ENCODE measurements at places on chromosomes 4 and X. TPM values are rescaled to one million over a fixed set of nuclear protein-coding genes. Genes with fewer than 3 reads are reported as not detected.

ARHGAP36 gene
- total RNA-seq = 31.8 TPM

GRCh38 chrX:124224528-124224927 is 107.9 kb upstream of the TEX13D start:
- no peak for DNase-seq

GRCh38 chrX:40104630-40104984 is 6.8 kb upstream of the BCOR start:
- DNase-seq = no peak

GRCh38 chrX:149513825-149514428 is 8.8 kb upstream of the IDS start:
- DNase-seq = no peak

GRCh38 chrX:48890934-48891401 is 6.6 kb downstream of the TIMM17B start:
- no peak for DNase-seq

- no peak for DNase-seq
Observed at GRCh38 chrX:120749141-120749846, 119.4 kb upstream of the C1GALT1C1 start.

DNA sequence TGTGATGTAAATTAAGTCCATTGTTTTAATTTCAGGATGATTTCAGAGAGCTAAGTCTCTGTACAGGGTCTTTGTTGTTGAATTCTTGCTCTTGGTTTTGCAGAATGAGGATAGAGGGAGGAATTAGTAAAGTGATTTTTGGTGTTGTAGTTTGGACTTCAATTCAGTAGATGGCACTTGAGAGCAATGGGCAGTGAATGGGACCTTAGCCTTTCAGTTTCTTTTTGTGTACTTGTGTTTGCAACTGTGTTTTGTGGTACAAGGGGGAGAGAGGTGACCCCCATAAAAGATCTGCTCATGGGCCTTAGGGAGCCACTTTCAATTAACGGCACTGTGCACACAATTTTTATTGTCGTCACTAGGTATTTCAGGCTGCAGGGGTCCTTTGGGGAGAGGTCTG is 340.0 kb downstream of the DCAF12L2 start:
- no peak for DNase-seq

GRCh38 chr4:88526221-88526815 is 2.7 kb upstream of the PYURF start:
- DNase-seq = no peak

BBS12 gene
- total RNA-seq = 2.8 TPM

DNA sequence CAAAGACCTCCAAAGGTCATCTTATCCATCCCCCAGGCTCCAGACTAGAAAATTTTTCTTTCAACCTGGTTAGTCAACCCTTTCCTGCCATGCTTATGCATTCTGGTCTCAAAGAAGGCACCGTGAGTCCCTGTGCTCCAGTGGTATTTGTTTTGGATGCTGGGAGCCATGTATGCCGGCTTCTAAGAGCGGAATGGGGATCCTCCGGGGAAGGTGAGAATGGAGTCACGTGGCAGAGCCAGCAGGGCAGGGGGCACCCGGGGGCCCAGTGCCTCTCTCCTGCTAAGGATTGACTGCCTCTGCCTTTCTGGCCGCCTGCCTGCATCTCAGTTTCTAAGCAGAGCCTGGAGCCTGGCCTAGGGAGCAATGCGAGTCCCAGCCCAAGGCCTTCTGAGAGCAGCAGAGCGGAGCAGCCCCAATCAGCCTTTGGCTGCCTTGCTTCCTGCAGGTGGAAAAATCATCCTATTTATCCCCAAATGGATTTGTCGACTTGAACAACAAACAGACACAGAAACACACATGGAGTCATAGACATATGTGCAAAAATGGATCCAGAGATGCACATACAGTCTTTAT is 141.0 kb downstream of the PJA1 start:
- peak; percentile 0 for DNase-seq

ASB5 gene
- 18.6 TPM for total RNA-seq

DNA sequence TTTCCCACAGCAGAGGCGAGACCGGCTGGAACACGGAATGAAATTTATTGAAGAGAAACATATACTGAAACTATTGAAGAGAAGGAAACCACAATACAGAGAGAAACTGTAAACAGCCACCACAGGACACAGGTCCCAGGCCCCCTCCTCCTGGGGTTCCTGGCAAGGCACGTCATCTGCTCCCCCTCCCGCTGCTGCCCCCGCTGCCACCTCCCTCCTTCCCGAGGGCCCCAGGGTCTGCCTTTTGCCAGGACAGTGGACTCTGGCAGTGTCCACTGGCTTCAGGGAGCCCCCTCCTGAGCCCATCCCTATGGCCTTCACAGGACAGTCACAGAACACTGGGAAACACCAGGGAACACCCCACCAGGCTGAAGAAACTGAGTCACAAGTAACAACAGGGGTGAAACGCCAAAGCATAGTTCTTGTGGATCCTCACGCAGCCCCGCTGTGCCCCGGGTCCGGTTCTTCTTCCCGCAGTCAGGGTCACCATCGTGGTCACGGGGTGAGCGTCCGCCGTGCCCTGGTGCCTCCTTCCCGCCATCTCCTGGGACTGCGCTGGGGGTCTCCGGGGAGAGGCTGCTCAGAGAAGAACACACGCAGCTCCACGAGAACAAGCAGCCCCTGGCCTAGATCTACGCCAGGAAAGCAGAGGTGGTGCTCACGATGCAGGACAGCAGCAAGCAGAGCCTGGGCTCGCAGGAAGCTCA is 5.4 kb downstream of the PNMA6E start:
- no peak for DNase-seq

DNA sequence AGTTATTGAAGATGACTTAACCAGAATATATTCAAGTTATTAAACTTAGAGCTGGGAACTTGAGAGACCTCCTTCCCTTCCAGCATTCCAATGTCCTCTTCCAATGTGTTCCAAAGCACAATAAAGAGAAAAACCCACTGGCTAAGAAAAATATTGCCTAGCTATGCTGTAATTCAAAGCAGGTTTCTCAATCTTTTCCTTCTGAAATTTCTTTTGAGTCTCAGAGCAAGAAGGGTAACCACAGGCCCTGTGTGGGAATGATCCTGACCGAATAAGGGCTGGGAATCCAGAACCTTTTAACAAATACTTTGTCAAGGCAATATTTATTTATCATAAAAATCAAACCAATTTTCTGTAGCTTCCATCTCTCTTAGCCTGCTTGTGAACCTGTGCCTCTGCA is 150.7 kb upstream of the SFRP2 start:
- DNase-seq = peak; percentile 11

HSD17B13 gene
- total RNA-seq = 0.20 TPM

SPANXC gene
- total RNA-seq = not detected

- DNase-seq = peak; percentile 71
Observed at GRCh38 chr4:8410641-8411271, 29.8 kb downstream of the ACOX3 start.

- DNase-seq = no peak
Observed at GRCh38 chrX:40612511-40612910, 10.7 kb upstream of the MPC1L start.

- no peak for DNase-seq
Observed at GRCh38 chrX:41482154-41482850, 35.2 kb downstream of the NYX start.

DNA sequence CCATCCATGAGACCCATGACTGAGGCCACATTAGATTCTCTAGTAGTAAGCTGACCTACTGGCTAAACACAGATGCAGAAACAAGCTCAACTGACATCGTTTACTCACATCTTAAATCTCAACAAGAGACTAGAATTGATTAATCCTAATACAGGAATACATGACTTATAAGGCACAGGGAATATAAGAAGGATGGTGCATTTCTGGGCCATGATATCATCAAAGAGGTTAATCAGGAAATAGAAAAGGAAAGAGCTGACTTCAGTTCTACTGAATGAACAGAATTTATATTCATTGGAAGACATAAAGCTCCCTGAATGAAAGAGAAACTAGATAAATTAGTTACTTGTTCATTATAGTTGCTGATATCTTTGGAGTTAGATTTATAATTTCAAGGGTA is 1406.5 kb downstream of the STIM2 start:
- no peak for DNase-seq

DNA sequence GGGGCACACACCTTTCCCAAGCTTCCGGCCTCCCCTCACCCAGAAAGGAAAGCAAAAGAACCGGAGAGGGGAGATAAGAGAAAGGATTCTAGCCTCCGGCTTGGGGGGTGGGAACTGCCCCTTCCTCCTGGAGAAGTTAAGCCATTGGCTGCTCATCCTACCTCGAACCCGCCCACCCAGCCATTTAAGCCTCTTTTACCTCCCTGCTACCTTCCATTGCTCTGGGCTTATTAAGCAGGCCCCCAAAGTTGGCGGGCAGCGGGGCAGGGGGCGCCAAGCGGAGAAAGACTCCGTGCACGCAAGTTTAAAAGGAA is 2.3 kb downstream of the MAML3 start:
- peak; percentile 84 for DNase-seq

GRCh38 chrX:69073241-69073640 is 92.0 kb downstream of the PJA1 start:
- no peak for DNase-seq

GRCh38 chr4:152064753-152065152 is 303.9 kb upstream of the GATB start:
- no peak for DNase-seq

GRCh38 chr4:159212675-159213293 is 109.9 kb downstream of the RAPGEF2 start:
- DNase-seq = no peak

DNA sequence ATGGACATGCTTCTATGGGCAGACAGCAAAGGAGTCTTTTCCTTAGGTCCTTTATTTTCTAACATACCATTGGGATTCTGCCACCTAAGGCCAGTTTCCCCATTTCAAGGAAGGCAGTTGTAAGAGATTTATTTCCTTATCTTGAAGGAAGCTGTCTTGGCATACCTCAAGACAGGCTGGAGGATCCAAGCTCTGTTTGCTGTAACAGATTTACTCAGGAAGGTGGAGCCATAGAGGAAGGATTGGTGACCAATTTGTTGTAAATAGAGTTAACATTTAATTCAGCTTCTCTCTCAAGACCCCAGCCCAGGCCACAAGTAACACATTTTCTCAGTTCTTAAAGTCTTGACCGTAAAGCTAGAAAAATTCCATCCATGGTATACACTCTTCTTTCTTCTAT is 131.6 kb upstream of the TENM3 start:
- DNase-seq = no peak

DNA sequence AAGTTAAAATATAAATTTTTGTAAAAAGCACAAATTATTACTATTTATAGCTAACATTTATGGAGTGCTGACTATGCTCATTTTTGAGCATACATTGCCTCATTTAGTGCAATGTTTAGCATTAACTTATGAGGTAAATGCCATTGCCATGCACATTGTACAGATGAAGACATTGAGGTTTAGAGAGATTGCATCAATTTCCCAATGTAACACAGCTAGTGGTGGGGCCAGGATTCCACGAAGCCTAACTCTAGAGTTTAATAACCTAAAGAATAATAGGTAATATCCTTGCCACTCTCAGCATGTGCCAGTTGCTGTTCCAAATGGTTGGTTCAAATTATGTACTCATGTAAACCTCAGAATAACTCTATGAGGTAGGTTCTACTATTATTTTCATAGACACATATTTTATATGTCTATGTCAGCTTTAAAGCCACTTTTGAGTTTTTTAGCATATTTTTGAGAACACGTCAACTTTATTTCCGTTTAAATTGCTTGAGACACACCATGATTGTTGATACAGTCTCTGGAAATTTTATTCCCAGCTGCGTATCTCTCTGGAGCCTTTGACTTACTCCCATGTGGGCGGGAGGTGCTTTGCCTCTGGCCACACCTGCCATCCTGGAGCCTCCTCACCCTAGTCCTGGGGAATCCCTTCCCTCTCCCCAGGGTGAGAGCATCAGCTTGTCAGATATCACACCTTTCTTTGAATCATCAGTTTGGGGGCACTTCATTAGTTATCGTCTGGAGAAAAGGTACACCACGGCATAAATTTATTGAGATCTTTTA is 10.8 kb upstream of the ADH1A start:
- peak; percentile 63 for DNase-seq

LYAR gene
- 10.1 TPM for total RNA-seq

DNA sequence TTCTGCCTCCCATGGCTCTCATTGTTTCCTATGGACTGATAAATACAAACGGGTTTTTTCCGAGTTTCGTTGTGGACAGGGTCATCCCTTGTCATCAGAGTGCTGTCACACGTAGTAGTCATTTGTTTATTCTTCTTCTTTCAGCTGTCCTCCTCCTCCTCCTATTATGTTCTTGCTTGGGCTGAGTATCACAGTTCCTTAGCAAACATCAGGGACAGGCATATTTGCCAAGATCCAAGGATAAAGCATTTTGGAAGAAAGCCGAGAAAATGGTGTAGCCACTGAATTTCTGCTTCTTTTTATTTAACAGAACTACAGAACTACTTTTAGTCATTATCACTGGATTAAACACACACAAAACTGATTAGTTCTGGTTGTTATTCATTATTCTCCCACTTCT is 167.9 kb downstream of the MAML3 start:
- DNase-seq = no peak
